Stimulated activated effector memory CD8-positive, alpha-beta T cell treated with anti-CD3 and anti-CD28 coated beads, Interleukin-12 subunit alpha, Interleukin-12 subunit beta, amount 100 ng/mL, for 72 hours (primary cell): ENCODE measurements at places on chromosomes 3 and 15.

DNA sequence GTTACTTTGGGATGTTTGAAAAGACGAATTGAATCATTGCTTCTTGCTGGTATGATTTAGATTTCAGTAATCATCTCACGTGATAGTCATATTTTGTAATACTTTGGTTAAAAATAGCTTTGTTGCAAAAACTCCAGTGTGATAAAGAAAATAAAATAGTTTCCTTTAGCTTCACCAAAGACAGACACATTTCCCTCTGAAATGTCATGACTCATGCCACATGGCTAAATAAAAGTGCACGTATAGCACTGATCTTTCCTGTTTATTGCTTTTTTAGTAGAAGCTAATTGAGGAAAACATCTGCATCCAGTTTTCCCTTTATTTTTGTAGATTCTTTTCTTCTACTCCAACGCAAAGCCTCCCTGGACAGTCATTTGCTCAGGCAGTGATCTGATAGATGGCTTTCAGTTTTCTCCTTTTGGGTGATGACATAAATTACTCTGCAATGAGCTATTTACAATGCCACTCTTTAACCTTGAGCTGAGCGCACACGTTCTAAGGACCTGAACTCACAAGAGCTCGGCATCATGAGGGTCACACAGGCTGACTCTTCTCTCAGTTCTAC lies 84.9 kb downstream of the ARNT2 start:
- DNase-seq, result no peak

DNA sequence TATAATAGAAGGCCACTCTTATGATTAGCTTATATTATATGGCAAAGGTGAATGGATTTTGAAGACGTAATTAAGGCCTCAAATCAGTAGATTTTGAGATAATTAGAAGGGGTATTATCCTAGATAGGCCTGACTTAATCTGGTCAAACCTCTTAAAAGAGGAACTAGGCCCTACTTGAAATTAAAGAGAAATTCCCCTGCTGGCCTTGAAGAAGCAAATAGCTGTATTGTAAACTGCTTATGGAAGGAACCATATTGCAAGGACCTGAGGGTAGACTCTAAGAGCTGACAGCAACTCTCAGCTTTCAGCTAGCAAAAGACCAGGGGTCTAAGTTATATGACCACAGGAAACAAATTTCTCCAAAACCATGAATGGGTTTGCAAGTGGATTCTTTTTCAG lies 219.0 kb upstream of the ONECUT1 start:
- DNase-seq, result no peak

GRCh38 chr15:48388910-48389309 lies 57.7 kb downstream of the DUT start:
- DNase-seq, result no peak

GRCh38 chr3:14508966-14509795 lies 31.0 kb downstream of the GRIP2 start:
- peak; percentile 87 for DNase-seq

DNA sequence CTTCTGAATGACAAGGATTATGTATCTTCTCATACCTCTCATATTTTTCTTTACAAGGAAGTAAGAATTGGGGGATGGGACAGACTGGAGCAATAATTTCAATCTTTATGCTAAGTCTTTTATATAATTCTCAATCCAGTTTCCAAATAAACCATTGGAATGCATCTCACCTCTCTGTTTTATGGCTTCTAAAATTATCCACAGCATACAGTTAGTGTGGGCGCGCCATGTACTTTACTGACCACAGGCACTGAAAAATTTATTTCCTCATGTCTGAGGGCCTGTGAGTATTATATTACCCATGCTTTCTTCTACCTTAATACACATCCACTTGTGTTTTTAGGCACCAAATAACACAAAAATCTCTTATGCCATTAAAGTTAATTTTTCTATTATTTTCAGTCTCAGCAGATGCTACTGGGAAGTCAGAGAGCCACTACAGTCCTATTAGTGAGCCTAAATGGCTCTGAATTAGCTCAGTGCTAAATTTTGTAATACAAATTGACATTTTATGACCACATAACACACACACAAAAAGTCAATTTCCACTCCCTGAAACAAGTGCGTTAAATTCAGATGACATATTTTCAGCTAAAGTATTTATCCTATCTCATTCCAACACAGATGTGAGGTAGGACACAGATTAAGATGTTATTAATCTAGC lies 39.3 kb downstream of the SLITRK3 start:
- DNase-seq, result no peak

DNA sequence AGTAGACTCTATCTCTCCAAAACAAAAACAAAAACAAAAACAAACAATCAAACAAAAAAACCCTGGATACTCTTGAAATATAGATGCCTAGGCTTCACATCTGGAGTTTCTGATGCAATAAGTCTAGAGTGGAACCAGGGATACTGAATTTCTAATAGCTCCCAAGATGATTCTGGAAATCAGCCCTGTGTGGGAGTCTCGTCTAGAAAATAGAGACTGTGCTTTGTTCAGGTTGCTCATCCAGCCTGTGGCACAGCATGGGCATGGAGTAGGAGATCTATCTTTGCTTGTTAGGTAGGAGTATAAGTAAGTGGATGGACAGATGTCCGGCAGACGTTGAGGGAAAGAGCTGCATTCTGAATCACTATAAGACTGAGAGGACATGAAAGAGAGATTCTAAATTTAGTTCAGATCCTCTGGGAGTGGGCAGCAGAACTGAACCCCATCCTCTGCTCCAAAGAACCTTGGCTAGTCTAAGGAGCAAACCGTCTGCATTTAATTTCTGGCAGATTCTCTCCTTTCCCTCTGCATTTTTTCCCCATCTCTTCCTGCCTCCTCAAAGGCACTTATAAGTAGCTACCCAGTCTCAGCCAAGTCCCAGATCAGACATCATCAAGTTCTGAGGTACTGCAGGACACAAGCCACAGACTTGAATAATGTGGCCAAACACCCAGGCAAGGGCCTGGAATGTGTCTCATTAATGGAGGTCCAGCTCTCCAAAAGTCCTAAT lies 92.6 kb upstream of the STRIT1 start:
- DNase-seq, result no peak

- no peak for DNase-seq
Measured at GRCh38 chr3:187770224-187770623, 25.0 kb upstream of the BCL6 start.

- DNase-seq, result no peak
Measured at GRCh38 chr15:60265057-60265456, 132.7 kb downstream of the ANXA2 start.

DNA sequence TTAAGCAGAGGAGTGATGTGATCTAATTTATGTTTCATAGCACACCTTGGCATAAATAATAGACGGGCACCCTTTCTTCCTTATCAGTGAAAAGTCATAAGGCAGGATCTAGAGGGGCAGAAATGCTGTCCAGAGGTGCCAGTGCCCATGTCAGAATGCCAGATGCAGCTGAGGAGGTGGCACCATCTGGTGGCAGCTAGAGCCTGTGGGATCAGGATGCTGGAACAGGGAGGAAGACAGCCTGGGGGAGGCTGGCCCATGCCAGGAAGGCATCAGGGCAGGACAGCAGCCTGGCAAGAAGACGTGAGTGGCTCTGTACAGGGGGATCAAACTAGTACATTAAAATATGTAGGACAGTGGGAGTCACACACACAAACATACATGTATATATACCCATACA lies 16.5 kb downstream of the MYH15 start:
- no peak for DNase-seq

- DNase-seq, result no peak
Measured at GRCh38 chr3:72079369-72079872, 294.5 kb upstream of the PROK2 start.

GRCh38 chr3:124631727-124632126 lies 98.5 kb upstream of the UMPS start:
- no peak for DNase-seq

DNA sequence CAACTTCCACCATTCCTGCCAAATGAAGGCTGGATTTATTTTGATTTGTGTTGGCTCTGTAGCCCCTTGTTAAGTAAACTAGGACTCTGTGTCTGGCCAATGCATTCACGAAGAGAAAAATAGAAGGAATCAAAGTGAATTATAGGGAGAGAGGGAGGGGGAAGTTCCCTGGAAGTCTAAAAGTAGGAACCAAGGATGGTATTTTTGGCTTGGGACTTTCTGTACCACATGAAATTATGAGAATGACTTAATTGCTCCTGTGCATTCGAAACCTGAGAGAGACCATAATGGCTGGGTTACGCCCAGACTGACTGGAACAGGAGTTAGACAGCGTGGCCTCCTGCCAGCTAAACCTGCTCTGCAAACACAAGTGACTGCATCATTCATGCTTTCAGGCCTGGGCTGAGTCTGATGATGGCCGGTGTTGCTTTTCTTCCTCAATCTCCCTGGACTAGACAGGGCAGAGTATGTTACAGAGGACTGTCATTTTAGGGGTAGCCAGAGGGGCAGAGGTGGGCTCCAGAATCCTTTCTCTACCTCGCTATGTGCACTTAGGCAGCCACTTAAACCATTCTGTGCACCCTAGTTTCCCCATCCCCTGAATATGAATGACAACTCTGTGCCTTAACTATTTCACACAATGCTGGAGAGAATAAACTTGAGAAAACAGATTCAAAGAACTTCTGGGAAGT lies 58.9 kb downstream of the MYO1E start:
- no peak for DNase-seq

GRCh38 chr15:41955807-41956525 lies 16.4 kb downstream of the EHD4 start:
- DNase-seq, result no peak

- no peak for DNase-seq
Measured at GRCh38 chr3:44892689-44893088, 18.3 kb downstream of the TGM4 start.

DNA sequence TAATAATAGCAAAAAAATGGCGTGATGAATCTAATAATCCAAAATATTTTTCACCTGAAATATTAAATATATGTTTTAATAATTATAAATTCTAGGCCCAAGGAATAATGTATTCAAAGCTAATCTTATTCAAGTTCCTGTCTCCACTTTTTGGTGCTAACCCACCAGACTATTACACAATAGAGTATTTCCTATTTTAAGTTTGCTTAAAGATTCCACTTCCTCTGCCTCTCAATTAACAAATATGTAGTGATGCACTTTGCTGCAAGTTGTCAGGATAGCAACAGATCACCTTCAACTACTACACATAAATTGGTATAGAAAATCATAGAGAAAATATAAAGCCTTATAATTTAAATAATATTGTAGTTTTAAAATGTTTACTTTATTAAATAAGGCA lies 467.5 kb downstream of the C3orf38 start:
- DNase-seq, result no peak

DNA sequence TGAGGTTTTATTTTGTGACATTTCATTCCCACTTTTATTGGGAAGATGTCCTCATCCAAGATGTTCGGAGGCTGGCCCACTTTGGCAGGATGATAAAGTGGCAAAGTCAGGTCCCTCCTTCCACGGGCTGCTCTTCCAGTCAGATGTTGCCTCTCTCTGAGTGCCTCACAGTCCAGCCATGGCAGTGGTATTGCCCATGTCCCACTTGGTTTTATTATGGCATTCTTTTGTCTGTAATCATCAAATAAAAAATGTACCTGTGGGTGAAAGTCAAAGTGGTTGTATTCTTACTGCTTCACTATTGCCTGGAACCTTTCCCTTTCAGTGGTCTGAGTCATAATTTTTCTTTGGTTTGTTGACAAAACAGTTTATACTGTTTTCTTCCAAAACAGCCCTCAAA lies 20.2 kb downstream of the ARNT2 start:
- no peak for DNase-seq

- no peak for DNase-seq
Measured at GRCh38 chr15:52153900-52154895, 37.0 kb downstream of the GNB5 start.

DNA sequence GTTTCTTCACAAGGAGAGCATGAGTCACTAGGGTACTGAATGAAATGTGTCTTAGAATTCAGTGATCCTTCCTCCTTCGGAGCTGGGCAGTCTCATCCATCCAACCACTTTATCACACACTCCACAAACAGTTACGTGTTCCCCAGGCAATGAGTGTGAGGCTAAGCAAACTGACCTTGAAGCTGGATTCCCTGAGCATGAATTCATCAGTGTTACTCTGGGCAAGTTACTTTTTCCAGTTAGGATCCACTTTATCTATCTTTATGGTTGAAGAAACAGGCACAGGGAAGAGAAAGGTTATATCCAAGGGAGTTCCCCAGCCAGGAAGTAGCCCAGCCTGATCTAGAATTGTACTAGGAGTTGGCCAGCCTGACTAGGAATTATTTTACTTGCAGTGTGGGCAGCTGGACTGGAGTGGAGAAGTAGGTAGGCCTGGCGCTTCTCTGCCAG lies 17.1 kb upstream of the GCNT3 start:
- DNase-seq, result no peak

DNA sequence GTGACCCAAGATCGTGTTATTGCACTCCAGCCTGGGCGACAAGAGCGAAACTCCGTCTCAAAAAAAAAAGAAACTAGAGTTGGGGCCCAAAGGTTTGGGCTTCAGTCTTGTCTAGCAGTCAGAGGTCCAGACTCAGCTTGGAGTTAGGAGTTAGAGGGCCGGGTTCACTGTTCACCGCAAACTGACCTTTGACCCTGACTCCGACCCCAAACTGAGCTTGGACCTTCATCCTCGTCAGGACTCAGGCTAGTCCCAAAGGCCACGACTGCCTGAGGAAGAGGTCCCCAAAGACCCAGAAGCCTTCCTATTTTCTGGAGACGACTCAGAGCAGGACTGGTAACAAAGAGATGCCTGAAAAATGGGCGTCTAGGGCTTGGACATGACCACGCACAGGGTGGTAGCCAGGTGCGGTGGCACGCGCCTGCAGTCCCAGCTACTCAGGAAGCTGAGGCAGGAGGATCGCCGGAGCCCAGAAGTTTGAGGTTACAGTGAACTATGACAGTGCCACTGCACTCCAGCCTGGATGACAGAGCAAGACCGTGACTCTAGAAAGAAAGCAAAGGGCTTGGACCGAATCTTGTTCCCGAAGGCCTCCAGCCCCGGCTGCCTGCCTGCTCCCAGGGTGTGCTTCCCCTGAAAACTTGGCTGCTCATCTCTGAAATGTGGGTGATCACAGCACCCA lies 22.8 kb upstream of the RPL29 start:
- no peak for DNase-seq

- DNase-seq, result peak; percentile 100
Measured at GRCh38 chr3:120093911-120094775, at the start of gene GSK3B. TSS of gene GSK3B (minus strand) at chr3:120094447. CDS start at chr3:120093434, 1,013 bp downstream.

GRCh38 chr3:37961622-37962431 lies 28.8 kb upstream of the VILL start:
- DNase-seq, result no peak
